Activated CD4-positive, alpha-beta T cell treated with anti-CD3 and anti-CD28 coated beads for 36 hours (primary cell): ENCODE measurements at places on chromosomes 4 and X. TPM values are rescaled to one million over a fixed set of nuclear protein-coding genes. Genes with fewer than 3 reads are reported as not detected.

DNA sequence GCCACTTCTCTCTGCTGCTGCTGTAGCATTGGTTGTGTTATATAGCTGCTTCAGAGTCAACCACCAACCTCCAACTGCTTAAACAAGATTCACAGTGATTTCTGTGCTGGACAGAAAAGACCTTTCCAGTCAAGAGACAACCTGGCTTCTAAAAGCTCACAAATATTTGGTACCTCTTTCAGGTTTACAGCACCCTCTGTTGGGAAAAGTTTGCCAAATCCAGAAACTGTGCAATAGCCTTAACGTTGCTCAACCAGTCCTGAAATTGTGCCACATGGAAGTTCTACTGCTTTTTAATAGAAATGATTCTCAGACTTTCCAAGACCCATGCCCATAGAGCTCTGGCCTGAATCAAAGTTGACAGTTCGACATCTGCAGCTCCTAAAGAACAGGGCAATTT, 842.1 kb upstream of the HTR2C start:
- no peak for DNase-seq

DNA sequence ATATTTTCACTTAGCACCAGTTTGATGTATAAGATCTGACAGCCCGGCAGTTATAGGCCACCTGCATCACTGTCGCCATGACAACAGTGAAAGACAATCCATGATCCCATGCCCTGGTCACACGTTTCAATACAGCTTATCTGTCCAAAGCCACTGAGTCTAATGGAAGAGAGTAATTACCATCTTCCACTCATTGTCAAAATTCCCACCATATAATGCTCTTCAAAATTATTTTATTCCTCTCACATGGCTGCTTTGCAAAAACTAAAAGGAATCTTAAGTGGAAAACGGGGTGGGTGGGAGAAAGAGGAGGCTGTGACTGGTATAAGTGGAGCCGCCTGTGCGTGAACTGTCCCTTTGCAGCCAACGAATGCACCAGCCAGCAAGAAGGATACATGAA, 44.2 kb downstream of the MAML3 start:
- DNase-seq: no peak

The C1GALT1C1 gene
- 18.2 TPM for total RNA-seq

DNA sequence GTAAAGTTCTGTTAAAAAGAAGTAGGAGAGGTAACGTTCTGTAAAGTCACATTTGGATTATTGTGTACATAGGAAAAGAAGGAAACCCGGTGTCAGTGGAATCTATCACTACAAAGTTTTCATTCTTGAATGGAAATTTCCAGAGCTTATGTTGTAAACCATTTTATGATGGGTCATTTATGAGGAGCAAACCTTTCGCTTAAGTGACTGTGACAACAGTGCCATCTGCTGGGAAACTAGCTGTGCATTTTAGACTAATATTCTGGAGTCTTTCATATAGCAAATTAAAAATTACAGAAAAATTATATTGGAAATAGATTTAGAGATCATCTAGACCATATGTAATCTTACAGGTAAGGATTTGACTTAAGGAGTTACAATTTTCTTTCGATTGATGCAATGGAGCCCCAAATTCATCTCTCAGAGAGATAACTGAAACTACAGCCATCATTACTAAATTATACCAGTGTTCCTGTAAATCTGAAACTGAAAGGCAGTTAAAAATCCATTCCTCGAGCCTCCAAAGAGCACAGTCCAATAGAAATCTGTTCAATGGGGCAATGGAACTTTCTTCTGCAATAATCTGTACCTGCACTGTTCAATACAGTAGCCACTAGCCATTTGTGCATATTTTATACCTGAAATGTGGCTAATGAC, 26.9 kb downstream of the ASB9 start:
- peak; percentile 52 for DNase-seq

- no peak for DNase-seq
These were observed 136.0 kb downstream of the GABRB1 start for GRCh38 chr4:47167081-47168035.

The IQSEC2 gene
- total RNA-seq: 0.21 TPM

DNA sequence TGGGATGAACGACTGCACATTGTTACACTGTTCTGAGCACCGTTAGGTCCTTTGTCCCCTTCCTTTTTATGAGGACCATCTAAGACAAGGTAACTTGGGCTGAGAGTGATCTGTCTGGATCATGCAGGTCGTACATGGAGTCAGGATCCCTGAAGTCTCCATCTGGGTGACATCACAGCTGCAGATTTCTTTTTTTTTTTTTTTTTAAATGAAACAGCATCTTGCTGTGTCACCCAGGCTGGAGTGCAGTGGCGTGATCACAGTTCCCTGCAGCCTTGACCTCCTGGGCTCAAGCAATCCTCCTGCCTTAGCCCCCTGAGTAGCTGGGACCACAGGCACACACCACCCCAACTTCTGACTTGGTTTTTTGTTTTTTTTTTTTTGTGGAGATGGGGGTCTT, 16.5 kb downstream of the SHROOM2 start:
- no peak for DNase-seq

The ZCCHC18 gene
- 0.53 TPM for total RNA-seq

The EPGN gene
- total RNA-seq: not detected

- no peak for DNase-seq
These were observed 126.4 kb downstream of the HMX1 start for GRCh38 chr4:8745005-8745790.

The GAGE12F gene
- total RNA-seq: not detected

DNA sequence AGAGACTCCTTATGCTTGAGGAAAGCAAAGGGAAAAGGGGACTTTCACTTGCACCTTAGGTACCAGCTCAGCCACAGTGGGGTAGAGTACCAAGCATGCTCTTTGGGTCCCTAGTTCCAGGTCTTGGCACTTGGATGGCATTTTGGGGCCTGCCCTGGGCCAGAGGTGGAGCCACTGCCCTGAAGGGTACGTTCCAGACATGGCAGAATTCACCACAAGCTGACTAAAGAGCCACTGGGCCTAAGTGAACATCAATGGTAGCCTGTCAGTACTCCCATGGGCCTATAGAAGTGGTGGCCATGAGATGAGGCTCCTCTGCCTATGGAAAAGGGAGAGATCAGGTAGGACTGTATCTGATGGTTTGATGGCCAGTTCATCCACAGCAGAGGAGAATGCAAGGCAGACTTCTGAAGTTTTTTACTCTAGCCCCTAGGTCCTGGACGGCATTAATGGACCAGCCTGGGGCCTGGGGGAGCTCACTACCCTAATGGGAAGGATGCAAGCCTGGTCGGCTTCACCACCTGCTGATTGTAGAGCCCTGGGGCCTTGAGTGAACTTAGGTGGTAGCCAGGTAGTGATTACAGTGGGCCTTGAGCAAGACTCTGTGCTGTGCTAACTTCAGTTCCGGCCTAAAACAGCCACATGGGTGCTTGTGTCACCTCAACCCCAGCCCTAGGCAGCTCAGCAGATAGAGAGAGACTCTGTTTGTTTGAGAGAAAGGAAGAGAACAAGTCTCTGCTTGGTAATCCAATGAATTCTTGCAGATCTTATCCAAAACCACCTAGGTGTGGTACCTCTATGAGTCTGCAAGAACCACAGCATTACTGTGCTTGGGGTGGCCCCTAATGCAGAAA, 19.8 kb upstream of the HSFX4 start:
- DNase-seq: peak; percentile 21

The CXorf49 gene
- total RNA-seq: not detected

The C4orf50 gene
- 0.05 TPM for total RNA-seq

DNA sequence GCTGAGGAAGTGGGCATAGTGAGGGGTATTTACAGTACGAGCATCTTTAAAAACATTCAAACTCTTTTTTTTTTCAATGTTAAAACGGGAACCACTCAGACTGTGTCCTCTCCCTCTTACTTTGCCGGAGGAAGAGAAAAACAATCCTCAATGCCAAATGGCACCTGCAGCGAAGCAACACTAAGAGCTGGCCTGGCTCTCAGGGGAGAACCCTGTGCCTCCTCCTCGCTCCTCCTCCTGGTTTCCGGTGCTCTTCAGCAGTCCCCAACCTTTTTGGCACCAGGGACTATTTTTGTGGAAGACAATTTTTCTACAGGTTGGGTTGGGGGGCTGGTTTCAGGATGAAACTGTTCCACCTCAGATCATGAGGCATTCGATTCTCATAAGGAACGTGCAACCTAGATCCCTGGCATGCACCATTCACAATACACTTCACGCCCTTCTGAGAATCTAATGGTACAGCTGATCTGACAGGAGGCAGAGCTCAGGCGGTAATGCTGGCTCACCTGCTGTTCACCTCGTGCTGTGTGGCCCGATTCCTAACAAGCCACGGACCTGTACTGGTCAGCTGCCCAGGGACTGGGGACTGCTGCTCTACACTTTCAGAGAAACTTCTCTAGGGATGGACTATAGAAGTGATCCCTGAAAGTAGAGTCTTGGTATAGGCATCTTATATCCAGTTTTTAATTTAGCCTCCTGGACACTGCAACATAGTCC, 404.1 kb downstream of the RAPGEF2 start:
- DNase-seq: no peak

GRCh38 chr4:121938282-121939092, 13.4 kb downstream of the TRPC3 start:
- DNase-seq: no peak

DNA sequence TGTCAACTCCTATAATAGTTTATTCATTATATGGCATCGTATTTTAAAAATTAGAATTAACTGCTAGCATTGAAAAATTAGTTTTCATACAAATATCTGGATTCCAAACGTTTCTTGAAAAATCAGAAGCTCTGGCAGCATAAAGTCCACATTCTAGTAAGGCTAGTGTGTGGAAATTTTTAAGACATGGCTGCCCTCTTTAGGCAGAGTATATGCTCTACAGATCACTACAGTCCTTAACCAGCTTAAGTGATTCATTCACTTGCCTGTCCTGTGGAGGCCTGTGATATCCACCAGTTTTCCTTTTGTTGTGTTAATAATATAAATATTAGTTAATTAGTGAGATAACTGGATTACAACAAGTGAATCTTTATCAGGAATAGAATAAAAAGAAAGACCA, 287.2 kb downstream of the OPHN1 start:
- DNase-seq: no peak

DNA sequence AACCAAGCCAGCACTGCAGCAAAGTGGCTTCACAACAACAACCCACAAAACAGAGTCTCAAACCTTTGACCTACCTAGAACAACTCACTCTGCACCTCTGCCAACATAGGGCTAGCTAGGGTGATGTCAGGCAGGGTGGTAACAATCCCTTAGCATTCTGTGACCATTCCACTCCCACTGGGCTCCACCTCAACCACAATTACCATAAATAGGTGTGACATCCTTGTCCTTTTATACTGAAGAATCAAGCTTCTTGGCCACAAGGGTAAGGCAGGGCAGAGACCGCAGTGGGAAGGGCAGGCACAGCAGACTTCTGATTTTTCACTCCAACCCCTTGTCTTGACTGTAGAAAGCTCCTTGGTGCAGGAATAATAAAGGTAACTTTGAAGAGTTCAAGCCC, 795.4 kb upstream of the DIAPH2 start:
- DNase-seq: no peak

The GNRHR gene
- not detected for total RNA-seq

GRCh38 chrX:7620560-7620959, 222.4 kb upstream of the VCX start:
- no peak for DNase-seq

The WDFY3 gene
- total RNA-seq: 2.3 TPM

GRCh38 chr4:112908511-112908910, 140.9 kb upstream of the ANK2 start:
- no peak for DNase-seq

- DNase-seq: no peak
These were observed 491 bp downstream of the COL4A5 start for GRCh38 chrX:108439961-108440696.

DNA sequence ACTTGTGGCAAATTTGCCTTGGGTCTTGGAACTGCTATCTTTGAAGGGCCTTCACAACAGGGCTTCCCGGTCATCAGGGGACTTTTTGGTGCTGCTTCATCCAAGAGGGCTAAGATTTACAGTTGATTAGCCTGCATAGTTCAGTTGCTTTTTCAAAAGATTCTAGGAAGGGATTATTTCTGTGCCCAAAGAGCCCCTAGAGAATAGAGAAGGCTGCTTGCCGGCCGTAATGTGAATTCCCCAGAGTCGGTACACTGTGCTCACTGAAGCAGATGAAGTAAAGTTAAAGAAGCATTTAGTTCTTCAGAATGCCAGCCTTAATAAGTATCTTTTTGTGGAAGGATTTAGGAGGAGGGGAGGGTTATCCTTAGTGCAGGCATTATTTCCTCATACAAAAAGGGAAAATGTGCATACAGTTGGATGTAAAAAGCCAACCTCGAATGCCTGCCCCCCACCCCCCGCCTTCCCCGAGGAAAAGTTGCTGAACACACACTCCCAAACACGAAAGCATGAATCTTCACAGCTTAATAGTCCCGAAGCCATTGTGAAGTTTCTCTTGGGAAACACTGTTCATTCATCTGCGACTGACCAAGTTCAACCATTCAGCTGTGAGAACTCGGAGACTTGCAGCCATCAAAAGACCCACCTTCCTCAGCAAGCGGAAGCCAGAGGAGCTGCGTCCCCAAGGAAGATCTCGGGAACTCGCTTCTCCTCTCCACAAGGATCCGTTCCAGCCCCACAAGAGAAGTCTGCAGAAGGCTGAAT, 47.6 kb downstream of the ANOS1 start:
- DNase-seq: no peak

DNA sequence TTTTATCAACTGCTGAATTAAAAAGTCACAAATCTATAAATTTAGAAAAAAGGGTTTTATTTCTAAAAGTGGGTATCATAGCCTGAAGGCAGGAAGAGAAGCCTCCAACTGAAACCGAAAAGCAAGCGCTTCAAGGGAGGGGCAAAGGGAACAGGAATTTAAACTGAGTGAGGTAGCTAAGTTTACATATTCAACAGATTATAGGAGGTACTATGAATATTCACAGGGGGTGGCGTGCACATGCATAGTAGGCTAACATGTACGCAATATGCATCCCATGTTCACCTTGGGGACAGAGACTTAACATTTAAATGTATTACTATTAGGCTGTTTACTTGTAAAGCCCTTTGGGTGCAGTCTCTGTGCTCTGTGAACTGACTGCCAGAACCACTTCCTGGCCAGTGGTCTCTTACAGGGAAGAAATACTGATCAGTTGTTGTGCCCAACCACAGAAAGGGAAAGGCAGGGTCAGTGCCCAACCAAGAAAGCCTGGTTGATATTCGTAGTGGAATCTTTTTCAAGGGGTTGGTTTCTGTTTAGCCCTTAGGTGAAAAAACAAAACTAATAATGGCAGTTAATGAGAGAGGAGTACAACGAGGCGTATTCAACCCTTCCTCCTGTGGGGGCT, 168.7 kb upstream of the GALNTL6 start:
- no peak for DNase-seq

- DNase-seq: no peak
These were observed 844.2 kb downstream of the RAPGEF2 start for GRCh38 chr4:159946983-159947615.

The MAGEA2B gene
- total RNA-seq: not detected

GRCh38 chr4:8308856-8309771, 39.6 kb downstream of the HTRA3 start:
- DNase-seq: no peak

The OPN1MW3 gene
- not detected for total RNA-seq
